Activated CD4-positive, alpha-beta T cell treated with anti-CD3 and anti-CD28 coated beads, Interleukin-2, Interleukin-6, amounts not matched to agents 100 ng/mL and 50 ng/mL, durations not matched to agents 16 hours and 8 hours (primary cell): ENCODE measurements at places on chromosomes 1 and 21.

- DNase-seq = no peak
Measured at GRCh38 chr1:230263568-230264195, 162.4 kb downstream of the PGBD5 start.

DNA sequence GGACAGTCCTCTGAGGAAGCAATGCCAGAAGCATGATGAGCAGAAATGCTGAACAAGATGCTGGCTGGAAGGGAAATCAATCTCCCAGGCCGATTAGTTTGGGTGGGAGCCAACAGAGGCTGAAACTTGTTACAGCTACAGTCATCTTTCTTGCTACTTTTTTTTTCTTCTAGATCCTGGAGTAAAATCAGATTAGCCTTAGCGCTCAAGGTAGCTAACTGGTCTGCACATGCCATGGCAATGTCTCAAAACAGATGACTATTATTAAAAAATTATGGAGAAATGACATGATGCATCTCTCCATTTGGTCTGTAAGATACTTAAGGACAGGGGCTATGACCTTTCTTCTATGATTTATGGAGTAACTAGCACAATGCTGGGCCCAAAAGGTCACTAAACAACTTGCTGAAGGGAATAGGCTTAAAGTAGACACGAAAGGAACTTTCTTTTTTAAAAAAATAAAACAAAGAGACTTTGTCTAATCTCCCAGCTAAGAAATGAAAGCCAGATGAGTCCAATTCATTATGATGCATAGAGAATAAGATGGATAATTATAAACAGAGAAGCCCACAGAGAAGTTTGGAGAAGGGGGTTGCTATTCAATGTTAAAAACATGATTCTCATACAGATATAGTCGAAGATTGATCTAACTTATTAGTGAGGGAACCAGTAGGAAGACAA is 42.5 kb downstream of the UTP25 start:
- DNase-seq = no peak

GRCh38 chr21:35437941-35438340 is 388.8 kb upstream of the RUNX1 start:
- DNase-seq = no peak

DNA sequence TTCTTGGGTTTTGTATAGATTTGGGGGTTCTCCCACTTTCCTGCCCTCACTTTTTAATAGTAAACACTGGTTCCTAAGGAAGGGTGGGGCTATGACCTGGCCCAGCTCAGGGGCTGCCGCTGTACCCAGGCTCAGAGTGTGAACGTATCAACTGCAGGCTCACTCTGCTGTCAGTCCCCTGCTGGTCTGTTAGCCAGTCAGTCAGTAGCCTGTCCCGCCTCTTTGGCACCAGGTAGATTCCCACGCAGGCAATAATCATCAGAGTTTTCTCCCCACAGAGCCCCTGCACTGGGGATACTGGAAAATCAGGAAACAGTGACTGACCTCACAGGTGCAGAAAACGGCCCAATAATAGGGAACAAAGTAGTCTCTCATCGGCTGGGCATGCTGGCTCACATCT is 15.0 kb upstream of the ALPL start:
- DNase-seq = no peak
